Stimulated activated CD4-positive, alpha-beta T cell treated with anti-CD3 and anti-CD28 coated beads, Interleukin-1b, Interleukin-23, amount 100 ng/mL, for 1 hour (primary cell): ENCODE measurements at places on chromosomes 4 and X.
A peak's percentile ranks its signal among the peaks of the same experiment; 100 is the strongest.

DNA sequence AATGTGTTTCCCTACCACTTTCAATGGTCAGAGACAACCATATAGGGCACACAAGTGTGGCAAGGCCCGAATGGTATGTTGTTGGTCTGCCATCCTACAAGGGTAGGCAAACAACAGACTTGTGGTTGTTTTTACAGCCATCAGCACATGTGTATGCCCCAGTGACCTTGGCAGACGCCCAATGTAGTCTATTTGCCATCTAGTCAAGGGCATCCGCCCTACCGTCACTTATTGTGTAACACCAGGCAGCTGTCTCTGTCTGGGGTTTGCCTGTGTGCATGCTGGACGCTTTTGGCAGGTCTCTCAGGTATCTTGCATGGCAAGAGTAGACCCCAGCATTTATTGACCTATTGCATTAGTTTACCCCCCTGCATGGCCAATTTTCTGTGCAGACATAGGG lies 1145.5 kb upstream of the POU3F4 start:
- DNase-seq = no peak

- DNase-seq = no peak
These were observed 182.8 kb upstream of the C1QTNF7 start for GRCh38 chr4:15245006-15245530.

DNA sequence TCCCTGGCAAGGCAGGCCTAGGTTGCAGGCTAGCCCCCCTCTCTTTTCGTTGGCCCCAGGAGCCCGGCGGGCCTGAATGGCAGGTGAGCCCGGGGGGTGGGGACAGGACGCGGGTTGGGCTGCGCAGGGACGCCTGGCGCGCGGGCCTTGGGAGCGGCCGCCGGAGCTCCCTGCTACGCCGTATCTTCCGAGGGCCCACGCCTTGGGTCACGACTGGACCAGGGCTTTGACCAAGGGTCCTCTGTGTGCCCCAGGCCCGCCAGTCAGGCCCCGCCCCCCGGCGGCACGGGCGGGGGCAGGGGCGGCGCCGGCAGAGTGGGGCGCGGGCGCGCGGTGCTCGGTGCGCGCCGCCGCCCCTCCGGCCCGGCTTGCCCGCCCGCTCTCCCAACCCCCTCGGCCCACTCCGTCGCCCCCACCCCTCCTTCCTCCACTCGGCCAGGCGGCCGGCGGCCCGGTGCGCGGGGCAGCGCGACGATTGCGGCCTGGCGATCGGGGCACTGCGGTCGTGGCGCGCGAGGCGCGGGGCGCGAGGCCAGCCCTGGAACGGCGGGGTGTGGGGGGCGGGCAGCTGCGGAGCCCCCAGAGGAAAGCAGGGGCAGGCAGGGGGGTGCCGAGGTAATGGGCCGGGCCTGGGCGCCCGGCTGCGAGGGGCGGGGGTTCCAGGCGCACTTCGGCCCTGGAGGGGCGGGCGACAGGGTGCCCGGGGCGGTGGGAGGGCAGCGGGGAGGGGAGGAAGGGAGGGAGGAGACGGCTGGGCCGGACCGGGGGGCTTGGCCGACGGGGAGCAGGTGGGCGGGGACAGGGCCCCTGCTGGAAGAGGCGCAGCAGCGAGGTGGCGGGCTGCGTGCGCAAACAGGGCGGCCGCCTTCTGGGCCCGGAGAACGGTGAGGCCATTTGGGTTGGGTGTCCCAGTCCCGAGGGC lies at the start of gene PRRG3:
Gene PRRG3 (plus strand): TSS at position 798 of the 922 bp plus-strand sequence. CDS start 3,357 bp downstream, outside the sequence.
- DNase-seq = no peak

GRCh38 chrX:41963348-41963747 lies 40.0 kb upstream of the CASK start:
- DNase-seq = no peak

DNA sequence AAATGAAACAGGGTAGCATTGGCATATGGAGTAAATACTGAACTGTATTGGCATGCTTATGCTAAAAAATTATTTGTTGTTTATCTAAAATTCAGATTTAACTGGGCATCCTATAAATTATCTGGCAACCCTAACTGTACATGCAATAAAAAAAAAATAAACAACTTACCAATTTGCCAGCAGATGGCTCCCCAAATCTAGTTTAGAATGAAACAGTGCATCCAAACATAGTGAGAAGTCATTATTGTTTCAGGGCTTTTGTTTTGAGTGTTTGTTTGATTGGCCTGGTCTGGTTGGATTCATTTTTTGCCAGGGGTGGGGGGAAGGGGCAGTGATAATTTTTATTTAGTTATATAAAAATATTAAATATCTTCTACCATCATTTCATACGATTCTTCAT lies 12.8 kb upstream of the NSUN7 start:
- DNase-seq = no peak

- no peak for DNase-seq
These were observed 203.3 kb downstream of the OR13H1 start for GRCh38 chrX:131747173-131747572.

DNA sequence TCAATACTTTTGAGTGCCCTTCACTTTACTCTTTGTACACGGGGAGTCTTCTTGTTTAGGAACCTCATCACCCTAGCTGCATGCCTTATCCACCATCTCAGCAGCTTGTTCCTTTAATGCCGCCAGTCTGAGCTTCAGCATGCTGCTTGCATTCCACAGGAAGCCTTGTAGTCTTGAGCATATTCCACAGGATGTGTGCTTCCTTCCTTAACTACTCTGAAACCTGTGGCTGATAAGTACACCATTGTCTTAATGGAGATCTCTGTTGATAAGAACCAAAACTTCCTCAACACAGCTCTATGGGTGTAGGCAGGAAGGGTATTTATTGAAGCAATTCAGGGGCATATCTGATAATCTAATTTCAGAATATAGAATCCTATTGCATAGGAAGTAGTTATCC lies 24.4 kb upstream of the CCNI start:
- no peak for DNase-seq

GRCh38 chrX:19875050-19875431 lies 12.4 kb downstream of the SH3KBP1 start:
- DNase-seq = no peak

DNA sequence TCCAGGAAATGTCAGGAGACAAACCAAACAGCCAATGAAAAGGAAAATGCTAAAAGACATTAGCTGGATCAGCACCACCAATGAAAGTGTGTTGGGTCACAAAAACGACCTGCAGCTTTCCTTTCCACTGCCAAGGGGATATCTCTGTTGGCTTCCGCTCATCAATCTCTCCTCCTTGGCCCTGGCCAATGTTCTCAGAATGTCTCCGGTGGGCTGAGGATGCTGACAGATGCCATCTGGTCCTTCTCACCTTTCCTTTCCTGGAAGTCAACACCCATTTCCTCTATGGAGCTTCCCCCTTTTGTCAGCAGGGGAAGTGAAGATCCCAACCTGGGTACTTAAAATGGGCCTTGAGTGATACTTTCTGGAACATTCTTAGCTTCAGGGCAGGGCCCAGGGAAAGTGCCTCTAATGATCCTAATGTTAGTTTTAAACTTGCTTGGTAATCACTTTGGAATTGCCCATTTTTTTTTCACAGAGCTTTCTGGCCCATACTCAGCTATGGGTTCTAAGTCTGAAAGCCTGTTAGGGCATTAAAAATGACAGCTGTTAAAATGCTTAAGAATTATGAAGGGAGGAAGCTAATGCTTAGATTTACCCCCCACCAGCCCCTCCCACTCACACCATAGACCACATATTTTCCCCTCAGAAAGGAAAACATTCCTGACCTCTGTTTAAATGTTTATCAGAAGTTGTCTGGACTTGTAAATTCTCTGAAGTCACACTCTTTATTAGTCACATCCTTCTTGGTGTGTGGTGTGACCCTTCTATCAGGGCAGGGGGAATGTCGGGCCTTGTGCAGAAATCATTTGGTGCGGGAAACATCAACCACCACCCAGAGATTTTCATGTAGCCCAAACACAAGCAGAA lies 29.2 kb downstream of the IGFBP7 start:
- no peak for DNase-seq

- no peak for DNase-seq
These were observed 1047.9 kb downstream of the RPA4 start for GRCh38 chrX:97931586-97931985.

DNA sequence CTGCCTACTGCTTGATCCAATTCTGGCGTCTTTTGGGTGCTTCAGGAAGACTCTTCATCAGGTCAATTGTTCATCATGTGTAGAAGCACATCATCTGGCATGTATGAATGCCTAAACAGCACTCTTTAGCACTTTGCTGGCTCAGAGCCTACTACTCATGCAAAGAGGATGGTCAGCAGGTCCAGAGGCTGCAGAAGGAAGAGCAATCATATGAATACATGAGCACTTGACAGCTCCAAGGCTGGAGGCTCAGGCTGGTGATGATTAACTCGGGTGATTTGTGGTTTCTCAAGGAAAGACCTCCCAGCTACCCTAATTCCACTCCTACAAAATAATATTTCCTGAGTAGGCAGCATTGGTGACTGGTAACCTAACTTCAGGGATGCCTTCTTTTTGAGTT lies 103.8 kb upstream of the CXCL13 start:
- no peak for DNase-seq

- DNase-seq = no peak
These were observed 13.8 kb downstream of the CCDC22 start for GRCh38 chrX:49249071-49249470.

DNA sequence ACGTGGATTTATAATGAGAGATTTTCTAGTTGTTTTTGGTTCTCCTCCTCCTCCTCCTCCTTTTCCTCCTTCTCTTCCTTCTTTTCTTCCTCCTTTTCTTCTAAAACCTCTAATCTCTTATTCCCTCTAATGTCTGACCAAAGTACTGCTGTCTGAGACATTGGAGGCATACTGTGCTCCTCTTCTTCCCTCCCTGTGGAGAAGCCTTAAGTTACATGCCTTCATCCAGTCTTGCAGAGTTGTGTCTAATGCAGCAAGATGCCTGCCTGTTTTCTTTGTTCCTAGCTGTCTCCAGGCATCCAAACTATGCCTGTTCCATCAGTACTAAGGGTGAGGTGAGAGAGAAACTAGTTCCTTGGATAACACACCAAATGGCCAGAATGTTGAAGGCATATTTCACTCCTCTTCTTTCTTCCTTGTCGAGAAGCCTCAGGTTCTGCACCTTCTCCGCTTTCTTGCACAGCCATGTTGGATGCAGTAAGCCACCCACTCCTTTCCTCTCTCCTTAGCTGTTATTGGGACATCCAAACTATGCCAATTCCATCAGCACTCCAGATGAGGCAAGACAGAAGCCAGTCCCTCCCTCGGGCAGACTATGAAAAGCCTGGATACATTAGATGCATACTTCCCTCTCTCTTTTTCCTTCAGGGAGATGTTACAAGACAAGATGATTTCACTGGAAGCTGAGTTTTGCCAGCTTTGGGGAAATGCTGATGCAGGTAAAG lies 285.7 kb upstream of the TRAM1L1 start:
- DNase-seq = no peak

DNA sequence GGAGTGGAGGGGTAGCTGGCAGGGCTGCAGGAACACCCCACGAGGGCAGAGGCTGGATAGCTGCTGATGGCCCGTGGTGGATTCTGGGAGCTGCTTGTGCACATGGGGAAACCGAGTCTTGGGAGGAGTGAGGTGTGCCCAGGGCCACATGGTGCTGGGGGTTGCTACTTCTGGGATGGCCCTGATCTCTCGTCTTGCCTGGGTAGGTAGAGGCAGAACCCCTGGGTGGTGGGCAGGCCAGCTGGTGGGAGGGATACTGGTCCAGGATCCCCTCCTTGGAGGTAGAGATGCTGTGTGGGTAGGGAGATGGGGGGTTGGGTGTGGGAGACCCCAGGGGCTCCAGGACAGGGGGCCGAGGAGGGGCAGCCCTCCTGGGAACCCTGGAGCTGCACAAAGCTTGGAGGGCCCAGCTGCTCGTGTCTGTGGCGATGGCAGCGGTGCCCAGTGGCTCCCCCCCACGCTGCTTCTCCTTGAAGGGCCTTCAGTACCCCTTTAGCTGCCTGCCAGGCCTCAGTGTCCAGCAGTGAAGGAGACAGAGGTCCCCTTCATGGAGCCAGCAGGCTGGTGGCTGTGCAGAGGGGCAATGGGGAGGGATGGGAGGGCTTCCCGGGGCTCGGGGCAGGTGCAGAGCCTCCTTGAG lies 3.2 kb downstream of the NAT8L start:
- no peak for DNase-seq

DNA sequence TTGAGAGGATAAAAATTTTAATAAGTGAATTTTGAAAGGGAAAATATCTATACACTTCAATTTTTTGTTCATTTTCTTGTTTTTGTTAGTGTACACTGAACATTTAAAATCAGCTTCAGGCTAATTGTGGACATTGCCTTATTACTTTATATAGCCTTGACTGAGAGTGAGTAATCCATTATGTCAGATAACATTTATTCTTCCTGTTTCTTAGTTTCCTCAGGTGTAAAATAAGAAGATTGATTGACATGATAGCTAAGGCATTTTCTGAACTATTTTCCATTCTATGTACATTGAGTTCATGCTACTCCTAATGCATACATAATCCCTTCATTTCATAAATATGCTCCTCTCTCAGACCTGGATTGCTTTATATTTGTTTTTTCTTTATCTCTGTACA lies 607.3 kb upstream of the AADAT start:
- no peak for DNase-seq

GRCh38 chrX:124440695-124441094 lies 94.3 kb downstream of the SH2D1A start:
- no peak for DNase-seq

DNA sequence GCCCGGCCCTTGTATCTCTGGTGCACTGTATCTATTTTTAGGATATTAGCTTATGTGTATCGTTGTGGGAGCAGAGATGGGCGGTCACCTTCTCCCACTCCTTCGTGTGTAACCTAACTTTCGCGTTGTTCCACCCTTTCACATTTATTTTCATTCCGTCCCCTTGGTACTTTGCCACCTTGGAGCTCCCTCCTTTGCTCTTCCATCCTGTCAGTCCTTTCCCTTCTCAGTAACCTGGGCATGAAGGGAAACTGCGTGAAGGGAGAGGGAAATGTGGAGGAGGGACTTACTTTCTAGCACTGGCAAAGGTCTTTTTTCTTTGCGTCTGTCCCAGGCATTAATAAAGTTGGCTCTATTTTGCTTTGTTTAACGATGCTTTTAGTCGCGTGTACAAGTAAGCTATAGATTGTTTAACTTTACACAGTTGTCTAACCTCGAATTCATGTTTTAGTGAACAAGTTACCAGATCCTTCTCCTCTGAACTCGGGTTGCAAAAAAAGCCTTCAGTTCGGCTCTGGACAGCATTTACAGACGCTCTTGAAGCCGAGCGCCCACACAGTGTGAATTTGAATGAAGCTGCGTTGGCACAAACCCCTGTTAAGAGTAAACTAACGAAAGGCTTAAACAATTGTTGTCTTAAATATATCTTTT lies 3.9 kb downstream of the PCDH10 start:
- no peak for DNase-seq

GRCh38 chr4:25930731-25931354 lies 16.8 kb downstream of the SMIM20 start:
- DNase-seq = no peak

- DNase-seq = peak; percentile 32
These were observed 43.1 kb upstream of the FAM9C start for GRCh38 chrX:13087322-13088155.

DNA sequence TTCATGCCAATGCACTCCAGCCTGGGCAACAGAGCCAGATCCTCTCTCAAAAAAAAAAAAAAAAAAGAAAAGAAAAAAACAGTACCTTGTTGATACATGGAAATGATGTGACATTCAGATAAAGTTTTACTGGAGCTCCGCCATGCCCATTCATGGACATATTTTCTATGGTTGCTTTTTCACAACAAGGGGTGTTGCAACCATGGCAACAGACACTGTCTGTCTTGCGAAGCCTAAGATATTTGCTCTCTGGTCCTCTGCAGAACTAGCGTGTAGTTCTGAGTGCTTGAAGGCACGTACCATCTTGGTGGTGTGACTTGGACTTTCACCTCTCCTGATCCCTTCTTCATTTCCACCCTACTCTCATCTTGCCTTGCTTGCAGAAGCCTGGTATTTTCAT lies 53.2 kb downstream of the TBL1X start:
- no peak for DNase-seq

GRCh38 chr4:121519236-121519838 lies 138.5 kb upstream of the QRFPR start:
- DNase-seq = no peak
